ENCODE measurements at places on chromosomes 7 and 10. TPM values are rescaled to one million over a fixed set of nuclear protein-coding genes. Genes with fewer than 3 reads are reported as not detected.

- no peak for DNase-seq
These were observed 1078.9 kb upstream of the LRRTM3 start for GRCh38 chr10:65846949-65847348.

The CSTF2T gene
- total RNA-seq: 21.3 TPM

The HNRNPF gene
- 77.3 TPM for total RNA-seq

DNA sequence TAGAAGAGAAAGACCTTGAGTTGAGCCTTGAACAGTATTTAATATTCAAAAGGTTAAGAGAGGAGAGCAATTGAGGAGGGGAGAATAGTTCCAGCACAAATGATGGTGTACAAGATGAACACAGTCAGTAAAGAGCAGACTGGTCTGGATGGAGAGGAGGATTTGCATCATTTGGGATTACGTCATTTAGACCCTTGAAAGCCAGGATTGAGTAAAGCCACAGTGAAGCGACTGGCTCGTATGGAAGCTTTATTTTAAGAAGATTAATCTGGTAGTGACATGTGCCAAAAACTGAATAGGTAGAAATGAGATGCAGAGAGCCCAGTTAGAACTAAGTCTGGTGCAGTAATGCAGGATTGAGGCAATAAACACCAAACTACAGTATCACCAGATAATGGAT is 52.6 kb downstream of the TRUB1 start:
- no peak for DNase-seq

DNA sequence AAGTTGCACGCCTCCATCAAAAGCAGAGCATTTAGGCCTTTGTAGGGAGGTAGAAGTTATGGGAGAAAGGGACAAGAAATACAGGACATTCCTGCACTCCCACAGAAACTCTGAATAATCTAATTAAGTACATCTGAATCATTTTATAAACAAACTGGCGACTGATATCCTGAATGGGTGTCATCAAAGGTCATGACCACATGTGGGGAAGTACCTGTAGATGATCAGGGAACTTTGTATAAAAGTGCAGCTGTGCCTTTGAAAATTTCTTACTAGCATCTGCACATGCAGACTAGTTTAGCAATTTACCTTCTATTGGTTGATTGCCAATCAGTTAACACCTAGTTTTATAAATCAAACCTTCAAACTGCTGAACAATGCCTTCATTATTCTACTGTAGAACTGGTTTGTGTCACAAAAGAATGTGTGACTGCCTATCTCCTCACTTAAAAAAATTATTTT is 17.1 kb downstream of the STEAP4 start:
- no peak for DNase-seq

- no peak for DNase-seq
These were observed 107.2 kb downstream of the VPS41 start for GRCh38 chr7:38801786-38802185.

DNA sequence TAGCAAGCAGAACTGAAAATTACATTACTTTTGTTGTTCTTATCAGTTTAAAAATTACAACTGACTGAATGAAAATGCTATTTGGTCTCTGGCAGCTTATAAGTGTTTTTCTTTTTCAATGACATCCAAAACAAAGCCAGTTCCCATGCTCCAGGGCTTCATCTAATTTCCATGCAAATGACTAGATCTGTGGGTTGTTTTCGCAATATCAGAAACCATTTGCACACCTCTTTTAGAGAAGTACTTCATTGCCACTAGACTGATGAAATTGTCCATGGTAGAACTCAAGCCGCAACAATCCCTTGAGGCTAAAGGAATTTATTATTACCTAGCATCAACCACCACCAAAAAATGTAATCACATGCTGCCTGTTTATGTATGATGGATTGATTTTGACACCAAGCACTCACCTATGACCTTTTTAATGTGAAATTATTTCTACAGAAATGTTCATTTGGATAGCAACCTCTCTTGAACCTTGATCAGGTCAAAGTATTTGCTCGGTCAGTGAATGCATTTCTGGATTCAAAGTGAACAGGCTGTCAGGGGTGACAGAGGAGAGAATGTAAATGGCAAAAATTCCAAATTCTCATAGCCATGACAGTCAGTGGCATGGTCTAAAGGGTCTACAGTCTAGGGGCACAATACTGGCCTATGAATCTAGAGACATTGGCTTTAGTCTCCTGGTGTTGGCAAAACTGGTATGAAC is 769.3 kb downstream of the SORCS1 start:
- no peak for DNase-seq

The COL26A1 gene
- not detected for total RNA-seq

The CYP3A7 gene
- total RNA-seq: not detected

- DNase-seq: no peak
These were observed 18.8 kb downstream of the NOBOX start for GRCh38 chr7:144384555-144385245.

DNA sequence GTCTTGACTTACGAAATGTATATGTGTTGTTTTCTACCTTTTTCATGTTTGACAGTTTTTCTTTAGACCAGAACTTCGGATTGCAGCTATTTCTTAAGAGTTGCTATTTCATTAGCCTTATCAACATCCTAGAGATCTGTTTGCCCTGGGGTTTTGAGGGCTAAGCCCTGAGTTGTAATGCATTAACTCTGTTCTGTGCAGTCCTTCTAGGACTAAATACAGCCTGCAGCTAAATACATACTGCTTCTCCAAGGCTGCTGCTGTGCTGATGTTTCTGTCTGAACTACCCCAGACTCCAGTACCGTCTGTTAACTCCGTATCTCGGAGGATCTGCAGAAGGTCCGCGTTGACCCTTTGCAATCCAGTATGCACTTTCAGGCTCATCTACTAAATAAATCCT is 26.5 kb downstream of the KIAA1217 start:
- no peak for DNase-seq

All from left ventricle myocardium superior (tissue), 1 donor.